ENCODE measurements at places on chromosomes 4 and X.

DNA sequence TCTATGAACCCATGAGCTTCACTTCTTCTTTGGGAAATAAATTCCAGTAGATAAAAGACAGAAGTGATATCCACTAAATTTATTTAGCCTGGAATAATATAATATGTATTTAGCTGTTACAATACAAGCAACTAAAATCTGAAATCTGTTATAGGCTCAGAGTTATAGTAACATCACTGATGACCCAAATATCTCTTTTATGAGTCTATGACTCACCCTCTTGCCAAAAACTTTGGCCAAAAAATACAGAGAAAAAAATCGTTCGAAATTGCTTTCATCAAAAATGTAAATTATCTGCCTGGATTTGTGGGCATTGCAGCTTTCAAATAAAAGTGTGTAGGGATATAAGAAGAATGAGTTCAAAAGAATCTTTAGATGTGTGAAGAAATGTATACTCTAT, 89.4 kb upstream of the DKK2 start:
- DNase-seq: no peak

DNA sequence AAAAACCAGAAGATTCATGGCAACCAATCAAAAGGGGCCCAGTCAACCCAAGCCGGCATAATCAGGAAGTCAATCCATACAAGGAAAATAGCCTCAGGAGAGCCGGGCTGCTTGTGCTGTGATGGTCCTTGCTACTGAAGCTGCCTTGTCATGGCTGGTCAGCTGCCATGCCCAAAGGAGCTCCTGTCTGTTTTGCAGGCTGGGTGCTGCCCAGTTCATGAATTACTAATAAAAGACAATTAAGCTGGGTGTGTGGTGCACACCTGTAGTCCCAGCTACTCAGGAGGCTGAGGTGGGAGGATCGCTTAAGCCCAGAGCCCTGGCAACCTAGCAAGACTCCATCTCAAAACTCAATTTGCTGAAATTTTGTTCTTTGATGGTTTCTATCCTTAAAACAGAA, 16.0 kb upstream of the CTBP1 start:
- DNase-seq: no peak

DNA sequence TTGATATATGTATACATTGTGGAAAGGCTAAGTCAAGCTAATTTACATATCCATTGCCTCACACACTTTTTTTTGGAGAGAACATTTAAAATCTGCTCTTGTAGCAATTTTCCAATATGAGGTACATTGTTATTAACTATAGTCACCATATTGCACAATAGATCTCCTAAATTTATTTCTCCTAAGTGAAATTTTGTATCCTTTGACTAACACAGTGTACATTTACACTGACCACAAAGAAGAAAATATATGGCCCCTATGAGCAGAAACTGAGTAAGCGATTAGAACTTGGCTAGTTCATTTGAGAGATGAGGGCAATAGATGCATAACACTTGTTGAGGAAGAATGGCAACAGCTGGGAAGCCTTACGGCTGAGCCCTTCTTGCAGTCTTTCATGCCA, 20.3 kb upstream of the GUCY1B1 start:
- DNase-seq: no peak

DNA sequence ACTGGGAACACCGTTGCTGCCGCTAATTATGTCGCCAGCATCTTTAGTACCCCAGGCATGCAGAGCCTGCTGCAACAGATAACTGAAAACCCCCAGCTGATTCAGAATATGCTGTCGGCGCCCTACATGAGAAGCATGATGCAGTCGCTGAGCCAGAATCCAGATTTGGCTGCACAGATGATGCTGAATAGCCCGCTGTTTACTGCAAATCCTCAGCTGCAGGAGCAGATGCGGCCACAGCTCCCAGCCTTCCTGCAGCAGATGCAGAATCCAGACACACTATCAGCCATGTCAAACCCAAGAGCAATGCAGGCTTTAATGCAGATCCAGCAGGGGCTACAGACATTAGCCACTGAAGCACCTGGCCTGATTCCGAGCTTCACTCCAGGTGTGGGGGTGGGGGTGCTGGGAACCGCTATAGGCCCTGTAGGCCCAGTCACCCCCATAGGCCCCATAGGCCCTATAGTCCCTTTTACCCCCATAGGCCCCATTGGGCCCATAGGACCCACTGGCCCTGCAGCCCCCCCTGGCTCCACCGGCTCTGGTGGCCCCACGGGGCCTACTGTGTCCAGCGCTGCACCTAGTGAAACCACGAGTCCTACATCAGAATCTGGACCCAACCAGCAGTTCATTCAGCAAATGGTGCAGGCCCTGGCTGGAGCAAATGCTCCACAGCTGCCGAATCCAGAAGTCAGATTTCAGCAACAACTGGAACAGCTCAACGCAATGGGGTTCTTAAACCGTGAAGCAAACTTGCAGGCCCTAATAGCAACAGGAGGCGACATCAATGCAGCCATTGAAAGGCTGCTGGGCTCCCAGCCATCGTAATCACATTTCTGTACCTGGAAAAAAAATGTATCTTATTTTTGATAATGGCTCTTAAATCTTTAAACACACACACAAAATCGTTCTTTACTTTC, 1.8 kb downstream of the UBQLN2 start:
- DNase-seq: no peak

Measured in activated CD4-positive, alpha-beta T cell treated with anti-CD3 and anti-CD28 coated beads, Interleukin-2, amount 50 U/mL, for 4 hours (primary cell).